Mesangial cell (primary cell): ENCODE measurements at places on chromosomes 11 and 22. TPM values are rescaled to one million over a fixed set of nuclear protein-coding genes. Genes with fewer than 3 reads are reported as not detected.

The PKP3 gene
- total RNA-seq: 3.3 and 8.2 TPM in 2 replicates

The ADM gene
- 22.2 and 31.4 TPM in 2 replicates for total RNA-seq

The ASCC2 gene
- total RNA-seq: 27.3 and 35.4 TPM in 2 replicates

The PLAAT5 gene
- 0.16 and 0.63 TPM in 2 replicates for total RNA-seq

The TPBGL gene
- 0.33 and 0.63 TPM in 2 replicates for total RNA-seq

The MB gene
- not detected in 2 replicates for total RNA-seq

The MMP12 gene
- total RNA-seq: not detected in 2 replicates

The SDHAF2 gene
- total RNA-seq: 45.1 and 47.8 TPM in 2 replicates

The CARD18 gene
- total RNA-seq: not detected in 2 replicates

The TEX54 gene
- not detected in 2 replicates for total RNA-seq

The MS4A15 gene
- not detected in 2 replicates for total RNA-seq

The SCGB2A2 gene
- total RNA-seq: not detected in 2 replicates
